ENCODE measurements at places on chromosomes 3 and 15.

- no peak for DNase-seq
These were observed 14.5 kb upstream of the RBSN start for GRCh38 chr3:15113471-15113870.

- DNase-seq, result no peak
These were observed at the start of gene SEMA5B for GRCh38 chr3:123027292-123028232. TSS of gene SEMA5B (minus strand) at chr3:123027763. CDS start at chr3:122961263, 66,500 bp downstream.

GRCh38 chr15:46858150-46858549 is 859.2 kb upstream of the SEMA6D start:
- no peak for DNase-seq

DNA sequence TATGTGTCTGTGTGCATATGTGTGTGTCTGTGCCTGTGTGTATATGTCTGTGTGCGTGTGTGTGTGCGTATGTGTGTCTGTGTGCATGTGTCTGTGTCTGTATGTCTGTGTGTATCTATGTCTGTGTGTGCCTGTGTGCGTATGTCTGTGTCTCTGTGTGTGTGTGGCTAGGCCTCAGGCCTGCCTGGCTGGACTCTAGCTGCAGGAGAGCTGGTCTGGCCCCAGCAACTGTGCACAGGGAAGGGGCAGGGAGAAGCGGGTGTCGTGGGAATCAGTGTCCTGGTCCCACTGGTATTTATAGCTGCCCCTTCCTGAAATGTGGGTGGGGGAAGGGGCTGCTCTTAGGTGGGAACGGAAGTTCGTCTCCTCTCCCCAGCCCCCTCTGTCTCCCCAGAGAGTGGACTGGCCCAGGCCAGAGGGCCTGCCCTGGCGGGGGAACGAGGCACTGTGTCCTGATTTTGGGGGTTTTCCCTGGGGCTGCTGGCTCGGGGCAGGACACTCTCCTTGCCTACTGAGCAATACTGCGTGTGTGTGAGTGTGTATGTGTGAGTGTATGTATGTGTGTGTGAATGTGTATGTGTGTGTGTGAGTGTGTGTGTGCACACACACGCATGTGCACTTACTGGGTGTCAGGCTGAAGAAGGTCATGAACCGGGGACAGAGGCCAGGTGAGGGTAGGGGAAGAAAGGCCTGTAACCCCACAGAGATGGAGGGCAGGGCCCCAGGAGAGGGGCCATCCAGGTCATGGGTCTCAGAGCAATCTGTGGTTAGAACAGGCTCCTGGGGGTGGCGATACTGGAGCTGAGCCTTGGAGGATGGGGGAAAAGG is 6.6 kb downstream of the CSPG4 start:
- no peak for DNase-seq

DNA sequence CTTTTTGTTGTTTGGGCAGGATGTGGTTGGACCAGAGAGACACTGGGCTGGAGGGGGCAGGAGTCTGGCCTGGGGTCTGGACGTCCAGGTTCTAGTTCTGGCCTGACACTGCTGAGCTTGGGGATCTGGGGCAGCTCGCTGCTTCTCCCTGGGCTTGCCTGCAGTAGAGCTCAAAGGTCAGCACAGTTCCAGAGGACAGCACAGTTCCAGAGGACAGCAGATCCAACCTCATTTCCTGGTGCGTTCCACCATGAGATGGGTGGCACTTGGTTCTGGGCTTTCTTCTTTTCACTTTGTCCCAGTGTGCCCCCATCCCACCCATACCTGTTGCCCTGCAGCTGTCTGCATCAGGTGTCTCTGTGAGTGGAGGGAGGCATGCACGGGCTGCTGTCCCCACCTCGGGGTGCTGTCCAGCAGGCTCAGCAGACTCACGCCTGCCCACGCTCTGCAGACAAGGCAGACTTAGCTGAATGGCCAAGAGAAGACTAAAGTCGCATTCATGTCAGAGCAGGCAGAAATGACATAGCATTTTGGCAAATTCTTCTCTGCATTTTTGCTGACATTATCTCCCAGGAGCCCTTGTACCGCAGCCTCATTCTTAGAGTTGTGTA is 16.7 kb downstream of the CACNA2D3 start:
- no peak for DNase-seq

DNA sequence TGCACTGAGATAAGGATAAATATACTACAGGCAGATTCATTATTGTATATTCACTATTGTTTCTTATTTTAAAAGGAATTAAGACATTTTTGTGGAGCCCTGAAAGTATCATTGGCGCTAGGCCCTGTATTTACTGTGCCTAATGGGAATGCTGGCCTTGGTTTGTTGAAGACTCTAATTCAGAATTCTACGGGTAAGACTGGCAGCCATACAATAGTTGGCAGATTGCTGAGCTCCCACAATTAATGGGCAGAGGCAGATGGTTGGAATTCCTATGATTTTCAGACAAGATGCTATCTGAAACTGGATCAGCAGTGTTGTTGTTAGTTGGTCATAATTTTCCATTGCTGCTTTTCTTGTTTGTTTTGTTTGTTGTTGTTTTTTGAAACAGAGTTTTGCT is 14.7 kb downstream of the PGBD4 start:
- no peak for DNase-seq

GRCh38 chr3:89234620-89235019 is 127.2 kb downstream of the EPHA3 start:
- DNase-seq, result no peak

DNA sequence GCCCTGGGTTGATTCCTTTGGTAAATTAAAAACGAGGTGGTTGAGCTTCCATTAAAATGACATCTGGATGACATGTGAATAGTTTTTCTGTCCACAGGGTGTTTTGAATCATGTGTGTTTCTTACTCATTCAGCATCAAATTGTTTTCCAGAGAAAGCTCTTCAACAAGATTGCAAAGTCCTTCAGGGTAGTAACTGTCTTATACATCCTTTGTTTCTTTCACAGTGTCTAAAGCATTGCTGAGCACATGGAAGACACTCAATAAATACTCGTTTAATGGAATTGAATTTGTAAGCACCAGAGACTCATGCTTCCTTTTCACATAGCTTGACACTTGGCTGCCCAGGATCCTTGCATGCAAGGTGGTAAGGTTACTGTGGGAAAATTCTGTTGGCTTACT is 223.1 kb upstream of the CNTN6 start:
- no peak for DNase-seq

DNA sequence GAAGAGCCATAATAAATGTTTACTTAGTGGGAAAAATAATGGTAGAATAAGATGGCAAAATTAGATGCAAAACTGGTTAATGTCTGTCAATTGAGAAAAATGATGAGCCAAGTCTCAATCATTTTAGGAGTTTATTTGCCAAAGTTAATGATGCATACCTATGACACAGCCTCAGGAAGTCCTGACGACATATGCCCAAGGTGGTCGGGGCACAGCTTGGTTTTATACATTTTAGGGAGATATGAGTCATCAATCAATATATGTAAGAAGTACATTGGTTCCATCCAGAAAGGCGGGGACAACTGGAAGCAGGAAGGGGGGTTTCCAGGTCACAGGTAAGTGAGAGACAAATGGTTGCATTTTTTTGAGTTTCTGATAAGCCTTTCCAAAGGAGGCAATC is 31.5 kb downstream of the CLEC3B start:
- no peak for DNase-seq

GRCh38 chr15:34769711-34770110 is 14.9 kb upstream of the GJD2 start:
- no peak for DNase-seq

Measured in T-helper 9 cell (primary cell).